ENCODE measurements at places on chromosomes 6 and 20. TPM values are rescaled to one million over a fixed set of nuclear protein-coding genes. Genes with fewer than 3 reads are reported as not detected.

PNPLA1 gene
- total RNA-seq = not detected

GRM4 gene
- total RNA-seq = 2.6 TPM

GRCh38 chr20:13816757-13817156 lies 31.9 kb downstream of the NDUFAF5 start:
- no peak overlapping the region for H3K27ac ChIP-seq
- peaks cover 2% of the 10 kb centered on the region for H3K27me3 ChIP-seq
- H3K4me3 ChIP-seq = no peak overlapping the region
- DNase-seq = no peak
- H3K4me1 ChIP-seq = no peaks in the 10 kb centered on the region

GRCh38 chr20:50928469-50928868 lies 2.8 kb downstream of the ADNP start:
- no peak for DNase-seq
- H3K27ac ChIP-seq = peak overlapping the region; percentile 37
- H3K27me3 ChIP-seq = peaks cover 6% of the 10 kb centered on the region
- H3K36me3 ChIP-seq = peaks cover 18% of the 10 kb centered on the region
- H3K4me3 ChIP-seq = peak overlapping the region; percentile 100

- H3K27me3 ChIP-seq = peaks cover 4% of the 10 kb centered on the region
- no peak overlapping the region for H3K4me3 ChIP-seq
- no peak overlapping the region for H3K27ac ChIP-seq
Measured at GRCh38 chr6:39430871-39431523, 108.5 kb upstream of the KCNK16 start.

- H3K27me3 ChIP-seq = peaks cover 4% of the 10 kb centered on the region
- H3K4me1 ChIP-seq = peaks cover 17% of the 10 kb centered on the region
- DNase-seq = no peak
- peak overlapping the region; percentile 80 for H3K27ac ChIP-seq
Measured at GRCh38 chr6:154921482-154921881, 73.6 kb upstream of the TIAM2 start.

DNA sequence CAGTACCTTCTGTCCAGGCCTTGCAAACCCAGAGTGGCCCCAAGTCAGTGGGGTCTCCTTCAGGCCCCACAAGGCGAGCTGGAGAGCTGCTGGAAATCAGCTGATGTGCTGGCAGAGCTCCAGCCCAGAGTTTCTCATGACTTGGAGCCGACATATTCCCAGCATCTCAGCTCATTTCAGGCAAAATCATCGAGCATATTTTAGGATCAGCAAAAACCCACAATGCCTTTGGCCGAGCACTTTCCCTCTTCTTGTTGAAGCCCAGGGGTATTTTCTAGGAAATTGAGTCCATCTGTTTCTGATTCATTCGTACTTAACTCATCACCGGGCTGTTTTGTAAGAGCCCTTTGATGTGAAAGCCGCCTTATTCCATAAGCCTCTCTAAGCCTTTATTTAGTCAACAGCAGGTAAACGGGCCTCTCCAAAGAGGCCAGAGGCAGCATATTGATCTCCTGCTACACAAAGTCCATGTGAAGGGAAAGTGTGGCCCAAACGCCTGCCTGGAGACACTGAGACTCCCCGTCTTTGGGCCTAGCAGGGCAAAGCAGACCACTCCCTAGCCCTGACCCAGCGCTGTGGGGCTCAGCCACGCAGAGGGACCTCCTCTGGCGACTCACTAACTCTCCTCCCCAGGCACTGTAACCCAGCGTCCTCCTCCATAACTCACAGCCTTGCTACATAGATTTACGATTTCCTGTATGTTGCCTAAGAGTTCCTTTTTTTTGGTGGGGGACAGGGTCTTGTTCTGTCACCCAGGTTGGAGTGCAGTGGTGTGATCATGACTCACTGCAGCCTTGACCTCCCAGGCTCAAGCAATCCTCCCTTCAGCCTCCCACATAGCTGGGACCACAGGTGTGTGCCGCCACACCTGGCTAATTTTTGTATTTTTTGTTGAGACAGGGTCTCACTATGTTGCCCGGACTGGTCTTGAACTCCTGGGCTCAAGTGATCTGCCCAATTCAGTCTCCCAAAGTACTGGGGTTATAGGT lies 12.1 kb upstream of the C20orf203 start:
- H3K4me1 ChIP-seq = peaks cover 26% of the 10 kb centered on the region
- no peaks in the 10 kb centered on the region for H3K36me3 ChIP-seq
- no peak overlapping the region for H3K4me3 ChIP-seq
- DNase-seq = no peak

GRCh38 chr6:133300896-133301295 lies 59.7 kb downstream of the EYA4 start:
- peaks cover 3% of the 10 kb centered on the region for H3K27me3 ChIP-seq
- no peaks in the 10 kb centered on the region for H3K36me3 ChIP-seq
- H3K27ac ChIP-seq = no peak overlapping the region
- H3K4me3 ChIP-seq = no peak overlapping the region

- H3K27me3 ChIP-seq = no peaks in the 10 kb centered on the region
- H3K4me3 ChIP-seq = no peak overlapping the region
- no peaks in the 10 kb centered on the region for H3K4me1 ChIP-seq
- H3K27ac ChIP-seq = no peak overlapping the region
- no peaks in the 10 kb centered on the region for H3K36me3 ChIP-seq
Measured at GRCh38 chr6:21157186-21157929, 436.2 kb upstream of the SOX4 start.

DNA sequence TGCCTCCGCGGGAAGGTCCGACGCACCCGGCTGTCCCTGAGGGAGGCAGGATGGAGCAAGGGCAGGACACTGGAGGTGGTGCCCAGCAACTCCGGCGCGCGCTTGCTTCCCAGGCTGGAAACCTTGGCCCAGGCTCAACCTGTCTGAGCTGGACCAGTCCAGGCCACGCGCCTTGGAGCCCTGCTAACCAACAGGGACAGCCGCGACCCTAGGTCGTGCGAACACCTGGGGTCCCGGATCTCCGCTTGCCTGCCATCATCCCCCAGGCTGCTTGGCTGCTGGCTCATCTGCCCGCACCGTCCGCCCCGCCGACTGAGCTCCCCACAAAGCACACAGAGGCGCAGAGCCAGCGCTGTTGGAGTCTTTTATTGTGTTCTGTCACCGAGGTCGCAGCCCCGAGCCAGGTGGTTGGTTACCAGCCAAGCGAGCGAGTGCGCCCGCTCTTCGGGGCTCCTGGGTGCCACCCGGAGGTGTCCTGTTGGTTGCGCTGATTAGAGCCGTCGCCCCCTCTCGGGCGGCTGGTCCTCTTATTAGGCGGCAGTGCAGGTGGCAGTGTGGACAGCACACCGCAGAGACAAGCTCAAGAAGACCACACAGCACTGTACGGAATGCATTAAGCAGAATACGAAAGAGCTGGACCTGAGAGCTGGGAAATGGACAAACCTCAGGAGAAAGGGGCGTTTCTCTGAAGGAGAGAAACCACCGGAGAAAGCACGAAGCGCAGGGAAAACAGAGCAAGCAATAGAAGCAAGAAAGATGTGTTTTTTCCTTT lies 3.8 kb downstream of the COL12A1 start:
- H3K36me3 ChIP-seq = no peaks in the 10 kb centered on the region
- no peak overlapping the region for H3K27ac ChIP-seq
- peaks cover 17% of the 10 kb centered on the region for H3K27me3 ChIP-seq
- H3K4me1 ChIP-seq = peaks cover 28% of the 10 kb centered on the region
